ENCODE measurements at places on chromosomes 11 and 22.

DNA sequence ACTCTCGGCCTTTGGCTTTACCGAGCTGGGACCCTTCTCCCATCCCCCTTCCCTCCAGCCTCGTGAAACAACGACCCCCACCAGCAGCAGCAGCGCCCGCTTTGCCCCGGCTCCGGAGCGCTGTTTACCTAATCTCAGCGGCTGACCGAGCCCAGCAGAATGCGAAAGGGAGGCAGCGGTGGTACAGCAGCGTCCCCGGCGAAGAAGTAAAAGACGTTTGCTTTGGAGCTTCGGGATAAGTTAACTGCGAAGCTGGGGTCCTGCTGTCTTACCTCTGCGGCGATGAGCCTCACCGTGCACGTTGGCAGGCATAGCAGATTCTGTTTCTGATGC lies 2.0 kb upstream of the LARGE1 start:
- DNase-seq = no peak

DNA sequence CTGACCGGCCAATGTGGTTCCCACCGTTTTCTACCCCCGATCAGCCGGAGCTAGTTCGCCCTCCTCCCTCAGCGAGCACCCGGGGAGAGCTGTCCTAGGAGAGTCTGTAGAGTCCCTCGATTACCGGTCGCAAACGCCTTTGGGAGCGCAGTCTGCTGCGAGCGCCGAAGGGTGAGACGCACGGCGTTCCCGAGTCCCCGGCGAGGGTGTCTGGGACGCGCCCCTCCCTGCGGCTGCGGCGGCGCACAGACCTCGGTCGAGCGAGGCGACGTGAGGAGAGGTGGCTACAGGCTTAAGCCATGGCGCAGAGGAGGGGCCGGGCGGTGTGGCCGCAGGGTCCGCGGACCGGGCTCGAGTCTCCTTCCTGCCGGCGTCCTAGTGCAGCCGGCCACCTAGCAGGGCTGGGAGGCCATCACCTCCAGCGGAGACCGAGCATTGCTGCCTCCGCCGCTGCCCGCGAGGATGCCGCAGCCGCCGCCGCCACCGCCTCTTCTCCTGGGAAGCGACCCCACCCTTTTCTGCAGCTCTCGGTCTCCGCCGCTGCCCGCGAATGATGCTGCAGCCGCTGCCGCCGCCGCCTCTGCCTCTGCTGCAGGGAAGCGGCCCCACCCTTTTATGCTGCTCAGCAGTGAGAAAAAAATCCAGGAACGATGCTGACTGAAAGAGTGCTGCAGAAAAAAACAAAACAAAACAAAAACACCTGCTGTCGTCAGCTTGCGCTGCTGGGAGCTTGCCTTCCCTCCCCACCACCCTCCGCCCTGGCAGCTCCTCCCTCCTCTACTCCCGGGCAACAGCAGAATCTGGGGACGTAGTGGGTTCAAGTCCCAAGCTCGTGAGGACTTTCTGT lies at the start of gene MAP6:
MAP6 (minus strand) TSS at position 588 of the 847 bp plus-strand sequence. CDS start 669 bp downstream, outside the sequence.
- no peak for DNase-seq

- no peak for DNase-seq
These were observed 1.6 kb downstream of the CCND1 start for GRCh38 chr11:69642549-69642912.

DNA sequence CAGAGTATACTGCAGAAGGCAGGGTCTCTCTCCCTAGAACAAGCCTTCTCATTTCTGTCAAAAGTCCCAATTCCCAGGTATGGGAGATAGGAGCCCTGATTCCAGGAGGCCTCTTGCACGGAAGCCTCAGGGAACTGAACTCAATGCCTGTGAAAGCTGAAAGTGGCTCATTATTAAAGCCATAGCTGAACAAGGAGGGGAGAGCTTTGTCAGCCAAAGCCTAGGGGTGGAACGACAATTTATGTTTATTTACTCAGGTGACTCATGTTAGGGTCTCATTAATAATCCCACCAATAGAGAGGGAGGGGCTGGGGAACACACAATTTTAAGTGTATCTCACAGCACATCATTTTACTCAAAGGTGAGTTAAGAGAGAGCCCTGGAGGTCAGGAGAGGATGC lies 44.9 kb downstream of the DSCAML1 start:
- DNase-seq = no peak

- no peak for DNase-seq
These were observed 267.6 kb upstream of the PITPNB start for GRCh38 chr22:28186641-28187040.

GRCh38 chr11:125591649-125592304 lies 875 bp upstream of the STT3A start:
- DNase-seq = no peak

All from Jurkat, Clone E6-1 (cell line).